ENCODE measurements at places on chromosomes 6 and 20. TPM values are rescaled to one million over a fixed set of nuclear protein-coding genes. Genes with fewer than 3 reads are reported as not detected.
A peak's percentile ranks its signal among the peaks of the same experiment; 100 is the strongest.

DNA sequence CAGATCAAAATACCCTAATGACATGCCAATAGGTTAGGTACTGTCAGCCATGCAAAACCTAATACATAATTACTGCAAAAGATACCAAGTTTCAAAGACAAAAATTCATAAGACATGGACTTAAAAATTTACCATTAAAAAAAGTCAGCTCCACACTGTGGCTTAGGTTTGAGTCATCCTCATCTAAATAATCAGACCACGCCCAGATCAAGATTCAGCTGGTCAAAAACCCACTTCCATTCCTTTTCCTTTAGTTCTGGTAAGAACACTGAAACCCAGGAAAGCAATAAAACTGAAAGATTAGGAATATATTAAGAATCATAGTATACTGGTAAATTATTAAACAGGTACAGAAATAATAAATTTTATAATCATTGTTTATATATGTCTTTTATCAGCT lies 81.0 kb upstream of the ASF1A start:
- no peaks in the 10 kb centered on the region for H3K36me3 ChIP-seq
- no peak overlapping the region for H3K27ac ChIP-seq
- no peaks in the 10 kb centered on the region for H3K27me3 ChIP-seq
- no peak overlapping the region for H3K4me3 ChIP-seq
- no peak for DNase-seq

- no peak overlapping the region for H3K4me3 ChIP-seq
- H3K36me3 ChIP-seq = no peaks in the 10 kb centered on the region
- H3K27me3 ChIP-seq = no peaks in the 10 kb centered on the region
- H3K4me1 ChIP-seq = no peaks in the 10 kb centered on the region
Measured at GRCh38 chr6:124854338-124854922, 107.8 kb upstream of the RNF217 start.

GRCh38 chr20:8509809-8510208 lies 377.7 kb downstream of the PLCB1 start:
- no peaks in the 10 kb centered on the region for H3K36me3 ChIP-seq
- no peaks in the 10 kb centered on the region for H3K27me3 ChIP-seq
- no peaks in the 10 kb centered on the region for H3K4me1 ChIP-seq
- no peak for DNase-seq

- H3K4me1 ChIP-seq = no peaks in the 10 kb centered on the region
- no peaks in the 10 kb centered on the region for H3K36me3 ChIP-seq
- H3K27me3 ChIP-seq = no peaks in the 10 kb centered on the region
- H3K27ac ChIP-seq = no peak overlapping the region
- no peak for DNase-seq
- H3K4me3 ChIP-seq = no peak overlapping the region
Measured at GRCh38 chr6:6611486-6611885, 23.0 kb downstream of the LY86 start.

DNA sequence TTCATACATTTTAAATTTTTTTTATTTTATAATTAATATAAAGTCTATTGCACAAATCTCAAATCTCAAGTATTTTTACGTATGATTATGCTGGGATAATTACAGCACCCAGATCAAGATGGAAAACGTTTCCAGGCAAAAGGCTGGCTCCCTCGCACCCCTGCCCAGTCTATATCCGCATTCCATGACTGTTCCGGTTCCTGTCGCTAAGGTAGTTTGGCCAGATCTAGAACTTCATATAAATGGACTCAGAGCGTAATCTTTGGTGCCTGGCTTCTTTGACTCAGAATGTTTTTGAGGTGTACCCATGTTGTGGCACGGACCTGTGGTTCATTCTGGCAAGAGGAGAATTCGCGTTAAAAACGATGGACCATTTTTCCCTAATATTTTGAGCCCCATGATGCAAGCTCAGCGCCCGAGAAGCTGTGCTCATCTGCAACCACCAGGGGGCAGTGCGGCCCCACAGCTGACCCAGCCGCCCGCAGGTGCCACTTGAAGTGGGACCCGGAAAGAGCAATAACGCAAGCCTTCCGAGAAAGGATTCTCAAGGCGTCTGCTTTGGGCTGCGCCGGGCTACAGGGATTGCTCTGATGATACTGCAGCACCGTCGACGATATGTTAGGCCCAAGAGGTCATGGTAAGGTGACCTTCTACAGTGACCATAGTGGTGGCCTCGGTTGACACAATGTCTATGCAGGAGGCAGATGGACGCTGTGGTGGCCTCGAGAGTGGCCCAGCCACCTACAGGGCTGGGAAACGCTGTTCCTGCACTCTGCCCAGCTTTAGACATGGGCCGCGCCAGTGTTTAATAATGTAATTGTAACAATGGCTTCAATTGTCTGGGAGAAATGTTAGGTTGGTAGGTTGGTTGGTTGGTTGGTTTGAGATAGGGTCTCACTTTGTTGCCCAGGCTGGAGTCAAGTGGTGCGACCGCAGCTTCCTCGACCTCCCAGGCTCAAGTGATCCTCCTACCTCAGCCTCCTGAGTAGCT lies 160.1 kb downstream of the ZMYND8 start:
- no peaks in the 10 kb centered on the region for H3K27me3 ChIP-seq
- no peak overlapping the region for H3K4me3 ChIP-seq
- no peak overlapping the region for H3K27ac ChIP-seq
- H3K36me3 ChIP-seq = no peaks in the 10 kb centered on the region
- peak; percentile 47 for DNase-seq

DNA sequence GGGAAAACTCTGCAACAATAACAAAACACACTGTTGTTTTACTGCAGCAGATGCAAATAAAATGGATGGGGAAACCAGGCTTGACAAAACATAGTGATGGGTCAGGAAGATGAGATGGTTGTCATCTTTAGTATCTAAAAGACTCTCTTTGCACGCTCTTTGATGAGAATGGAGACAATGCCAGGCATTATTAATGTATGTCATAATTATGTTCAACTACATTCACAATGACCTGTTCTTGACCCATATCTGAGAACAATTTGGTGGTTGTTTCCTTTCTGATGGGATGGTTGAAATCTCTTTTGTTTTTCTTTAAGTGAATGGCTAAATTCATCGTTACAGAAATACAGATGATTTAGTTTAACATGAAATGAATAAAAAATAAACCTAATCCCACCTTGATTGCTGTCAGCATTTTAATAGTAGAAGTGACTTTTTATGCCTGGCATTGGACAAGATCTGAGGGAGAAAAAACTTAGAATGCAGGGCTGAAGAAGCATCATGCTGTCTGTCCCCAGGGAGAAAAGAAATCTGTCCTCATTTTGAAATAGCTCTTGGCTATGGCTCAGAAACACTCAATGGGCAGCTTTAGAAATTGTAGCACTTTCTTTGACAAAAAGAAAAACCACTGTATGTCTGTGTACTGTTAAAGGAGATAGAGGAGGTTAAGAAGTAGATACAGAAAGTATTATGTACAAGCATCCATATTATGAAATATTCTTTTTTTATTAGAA lies 12.4 kb upstream of the GRIK2 start:
- no peak overlapping the region for H3K4me3 ChIP-seq
- no peaks in the 10 kb centered on the region for H3K27me3 ChIP-seq
- H3K4me1 ChIP-seq = no peaks in the 10 kb centered on the region

DNA sequence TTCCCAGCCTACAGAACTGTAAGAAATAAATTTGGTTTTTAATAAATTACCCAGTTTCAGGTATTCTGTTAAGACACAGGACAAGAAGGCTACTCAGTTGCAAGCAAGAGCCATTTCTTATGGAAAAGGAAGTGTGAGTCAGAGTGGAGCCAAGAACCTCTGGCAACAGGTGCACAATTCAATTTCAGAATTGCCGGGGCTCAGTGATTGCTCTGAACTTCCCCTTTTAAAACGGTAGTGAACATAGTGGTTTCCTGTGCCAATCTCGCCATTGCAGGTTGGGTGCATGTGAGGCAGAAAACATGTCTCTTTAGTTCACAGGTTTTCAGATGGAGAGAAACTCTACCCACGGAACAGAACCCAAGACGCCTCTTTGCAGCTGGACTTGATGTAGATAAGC lies 16.4 kb downstream of the PIGT start:
- no peak for DNase-seq
- no peaks in the 10 kb centered on the region for H3K4me1 ChIP-seq
- no peaks in the 10 kb centered on the region for H3K27me3 ChIP-seq
- no peaks in the 10 kb centered on the region for H3K36me3 ChIP-seq

- no peak overlapping the region for H3K27ac ChIP-seq
- no peaks in the 10 kb centered on the region for H3K4me1 ChIP-seq
- H3K27me3 ChIP-seq = no peaks in the 10 kb centered on the region
- no peak for DNase-seq
- H3K36me3 ChIP-seq = no peaks in the 10 kb centered on the region
- no peak overlapping the region for H3K4me3 ChIP-seq
Measured at GRCh38 chr20:11832851-11833250, 84.8 kb upstream of the BTBD3 start.

- no peak overlapping the region for H3K27ac ChIP-seq
- no peaks in the 10 kb centered on the region for H3K4me1 ChIP-seq
- H3K4me3 ChIP-seq = no peak overlapping the region
- no peaks in the 10 kb centered on the region for H3K27me3 ChIP-seq
Measured at GRCh38 chr6:81818901-81819361, 66.5 kb upstream of the TENT5A start.

DNA sequence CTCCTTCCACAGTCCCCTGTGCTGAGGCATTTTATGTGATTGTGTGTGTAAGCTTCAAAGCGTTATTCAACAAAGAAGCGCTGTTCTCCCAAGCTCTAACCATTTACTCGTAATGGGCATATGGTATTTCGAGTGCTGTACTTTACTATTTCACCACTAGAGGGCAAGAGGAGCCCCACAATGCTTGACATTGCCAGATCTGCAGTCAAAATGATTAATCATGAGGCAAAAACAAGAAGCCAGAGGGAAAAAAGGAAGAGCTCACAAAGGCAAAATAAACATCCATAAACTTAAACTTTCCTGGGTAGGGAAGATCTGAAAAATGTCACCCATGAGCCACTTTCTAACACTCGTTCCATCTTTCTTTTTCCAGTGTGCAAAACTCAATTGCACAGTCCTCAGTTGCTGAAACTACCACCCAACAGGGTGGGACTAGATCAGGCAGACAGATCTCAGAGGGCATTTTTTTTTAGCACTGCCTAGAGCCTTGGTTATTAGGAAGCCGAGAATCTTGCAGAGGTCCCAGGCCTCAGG lies 215.0 kb upstream of the PLCB4 start:
- H3K27me3 ChIP-seq = no peaks in the 10 kb centered on the region
- H3K27ac ChIP-seq = peak overlapping the region; percentile 74
- H3K4me3 ChIP-seq = no peak overlapping the region
- H3K4me1 ChIP-seq = peaks cover 8% of the 10 kb centered on the region
- DNase-seq = peak; percentile 60

DNA sequence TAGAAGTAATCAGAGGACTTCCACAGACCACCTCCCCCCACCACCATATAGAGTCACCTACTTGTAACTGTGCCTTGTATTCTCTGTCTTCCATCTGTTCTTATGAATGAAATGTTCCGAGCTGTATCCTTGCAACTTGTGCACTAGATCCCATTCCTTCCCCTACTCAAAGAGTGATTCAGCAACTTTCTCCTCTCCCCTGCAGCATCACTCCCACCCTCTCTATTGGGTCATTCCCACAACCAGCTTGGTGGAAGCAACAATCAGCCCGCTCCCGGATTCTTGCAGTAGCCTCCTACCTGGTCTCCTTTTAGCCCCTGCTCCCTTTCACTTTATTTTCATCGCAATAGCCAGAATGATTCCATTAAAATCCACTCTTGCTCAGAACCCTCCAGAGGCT lies 34.9 kb upstream of the REV3L start:
- no peak for DNase-seq
- no peaks in the 10 kb centered on the region for H3K4me1 ChIP-seq
- H3K4me3 ChIP-seq = no peak overlapping the region
- H3K27ac ChIP-seq = no peak overlapping the region

DNA sequence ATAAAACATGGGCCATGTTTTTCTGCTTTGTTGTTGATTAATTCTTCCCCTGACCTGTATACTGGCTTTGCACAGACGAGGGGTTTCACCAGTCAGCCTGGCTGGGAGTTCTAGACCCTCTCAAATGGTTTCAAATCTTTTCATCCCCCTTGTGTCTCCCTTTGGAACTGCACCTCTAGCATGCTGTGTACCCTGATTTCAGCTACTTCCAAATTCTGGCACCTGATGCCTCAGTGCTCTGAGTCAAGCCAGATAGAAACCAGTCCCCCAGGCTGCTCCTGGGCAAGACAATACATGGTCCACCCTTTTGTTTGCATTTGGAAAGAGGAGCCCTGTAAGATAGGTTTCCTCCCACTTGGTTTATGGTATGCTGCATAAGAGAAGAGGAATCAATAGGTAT lies 290.2 kb downstream of the BTBD3 start:
- no peak for DNase-seq
- no peak overlapping the region for H3K4me3 ChIP-seq
- no peaks in the 10 kb centered on the region for H3K36me3 ChIP-seq

- H3K36me3 ChIP-seq = peaks cover 3% of the 10 kb centered on the region
- no peaks in the 10 kb centered on the region for H3K27me3 ChIP-seq
- DNase-seq = no peak
- peak within 1 kb of the TSS; percentile 59 for H3K27ac ChIP-seq
Measured at GRCh38 chr6:18154507-18155149, at the start of gene TPMT. TPMT (minus strand) TSS chr6:18155077; CDS start chr6:18149127, 5,950 bp downstream.

- no peaks in the 10 kb centered on the region for H3K27me3 ChIP-seq
- DNase-seq = no peak
- H3K4me3 ChIP-seq = no peak overlapping the region
- H3K27ac ChIP-seq = no peak overlapping the region
Measured at GRCh38 chr6:11491596-11492463, 45.7 kb upstream of the TMEM170B start.

GRCh38 chr20:48482790-48483189 lies 345.0 kb downstream of the PREX1 start:
- H3K36me3 ChIP-seq = no peaks in the 10 kb centered on the region
- H3K27me3 ChIP-seq = no peaks in the 10 kb centered on the region
- H3K27ac ChIP-seq = no peak overlapping the region
- H3K4me3 ChIP-seq = no peak overlapping the region
- no peak for DNase-seq

GRCh38 chr6:157267654-157268053 lies 55.7 kb downstream of the TMEM242 start:
- H3K27ac ChIP-seq = no peak overlapping the region
- H3K27me3 ChIP-seq = no peaks in the 10 kb centered on the region
- H3K36me3 ChIP-seq = no peaks in the 10 kb centered on the region
- no peak overlapping the region for H3K4me3 ChIP-seq
- no peak for DNase-seq
- no peaks in the 10 kb centered on the region for H3K4me1 ChIP-seq

The RAB44 gene
- 1.0 TPM for total RNA-seq

The SCRT2 gene
- total RNA-seq = not detected

The OXT gene
- total RNA-seq = not detected

The CCN5 gene
- total RNA-seq = 355 TPM

The PM20D2 gene
- 28.2 TPM for total RNA-seq

The FIG4 gene
- total RNA-seq = 11.4 TPM

The CST2 gene
- not detected for total RNA-seq

The SYNDIG1 gene
- 15.5 TPM for total RNA-seq

The CAGE1 gene
- total RNA-seq = not detected

The IL22RA2 gene
- not detected for total RNA-seq

The MAFB gene
- total RNA-seq = 58.3 TPM

The BTN1A1 gene
- not detected for total RNA-seq

All from tibial nerve (tissue), 4 donors.